ENCODE measurements at places on chromosomes 7 and 10. TPM values are rescaled to one million over a fixed set of nuclear protein-coding genes. Genes with fewer than 3 reads are reported as not detected.

ALOX5 gene
- total RNA-seq, result not detected

EBF3 gene
- total RNA-seq, result 2.5 TPM

ZNF365 gene
- total RNA-seq, result 4.8 TPM

AGMO gene
- total RNA-seq, result 1.1 TPM

SCIN gene
- total RNA-seq, result not detected

EVX1 gene
- total RNA-seq, result not detected

C10orf53 gene
- not detected for total RNA-seq

GPR15LG gene
- not detected for total RNA-seq

GPNMB gene
- 146 TPM for total RNA-seq

PSTK gene
- total RNA-seq, result 7.4 TPM

CD36 gene
- total RNA-seq, result 6.5 TPM

GRID2IP gene
- total RNA-seq, result not detected

TMEM168 gene
- total RNA-seq, result 19.8 TPM

SFMBT2 gene
- total RNA-seq, result 0.20 TPM

ACSM6 gene
- not detected for total RNA-seq

CYP26A1 gene
- total RNA-seq, result not detected

KCNIP2 gene
- total RNA-seq, result 0.12 TPM

ASZ1 gene
- not detected for total RNA-seq

GPRIN2 gene
- not detected for total RNA-seq

CPXM2 gene
- total RNA-seq, result 0.29 TPM

BLNK gene
- not detected for total RNA-seq

RNF133 gene
- total RNA-seq, result not detected

SPAG6 gene
- not detected for total RNA-seq

OR6B1 gene
- total RNA-seq, result not detected

CLDN4 gene
- total RNA-seq, result 1.2 TPM

WDFY4 gene
- total RNA-seq, result not detected

C10orf67 gene
- not detected for total RNA-seq

NME8 gene
- total RNA-seq, result not detected

VPS26A gene
- total RNA-seq, result 38.5 TPM

ARMS2 gene
- not detected for total RNA-seq

SH2D4B gene
- 0.10 TPM for total RNA-seq

TBX20 gene
- 0.12 TPM for total RNA-seq

PLAU gene
- total RNA-seq, result 188 TPM

FANK1 gene
- 0.68 TPM for total RNA-seq

GARIN1A gene
- total RNA-seq, result 0.48 TPM

ABCB1 gene
- total RNA-seq, result under 0.01 TPM

PLA2G12B gene
- not detected for total RNA-seq

SFRP4 gene
- total RNA-seq, result 0.10 TPM

DBF4 gene
- total RNA-seq, result 109 TPM

PNLIPRP1 gene
- total RNA-seq, result not detected

TDRD1 gene
- total RNA-seq, result not detected

NXPH1 gene
- total RNA-seq, result not detected

CFAP43 gene
- 0.24 TPM for total RNA-seq

C10orf105 gene
- total RNA-seq, result 0.10 TPM

LIPK gene
- not detected for total RNA-seq

PNLIPRP3 gene
- not detected for total RNA-seq

BTAF1 gene
- 19.0 TPM for total RNA-seq

VWDE gene
- not detected for total RNA-seq

PKD1L1 gene
- total RNA-seq, result 0.12 TPM
